H1 (cell line): ENCODE measurements at places on chromosomes 3 and 15. TPM values are rescaled to one million over a fixed set of nuclear protein-coding genes. Genes with fewer than 3 reads are reported as not detected.

The CHRNA7 gene
- 7.5 and 9.1 TPM in 2 replicates for total RNA-seq

The SPINT1 gene
- total RNA-seq = 117 TPM in 2 replicates

The GJD2 gene
- 0.54 and 0.78 TPM in 2 replicates for total RNA-seq

The FETUB gene
- total RNA-seq = not detected in 2 replicates

GRCh38 chr15:87269566-87269965 is 987.0 kb downstream of the NTRK3 start:
- no peak for DNase-seq

- no peak for DNase-seq
Observed at GRCh38 chr3:132071043-132071442, 36.2 kb upstream of the CPNE4 start.

GRCh38 chr15:74791667-74792066 is 9.8 kb downstream of the CSK start:
- DNase-seq = no peak

GRCh38 chr3:89252016-89252415 is 144.6 kb downstream of the EPHA3 start:
- no peak for DNase-seq

DNA sequence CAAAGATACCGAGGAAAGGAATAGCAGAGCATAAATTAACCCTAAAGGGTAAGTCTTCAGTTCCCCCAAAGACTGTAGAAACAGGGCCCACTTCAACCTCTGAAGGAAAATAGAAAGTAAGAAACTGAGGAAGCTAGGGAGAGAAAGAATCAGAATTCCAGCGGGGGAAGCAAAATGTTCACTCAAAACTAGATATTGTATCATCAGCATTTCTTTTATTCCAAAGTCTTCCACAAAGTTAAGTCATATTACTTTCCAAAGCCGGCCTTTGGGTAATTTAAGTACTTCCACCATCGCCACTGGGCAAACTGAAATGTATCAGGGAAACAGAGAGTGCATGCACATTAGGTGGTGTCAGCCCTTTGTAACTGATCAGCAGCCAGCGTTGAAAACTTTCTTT is 88.3 kb downstream of the RSL24D1 start:
- no peak for DNase-seq

DNA sequence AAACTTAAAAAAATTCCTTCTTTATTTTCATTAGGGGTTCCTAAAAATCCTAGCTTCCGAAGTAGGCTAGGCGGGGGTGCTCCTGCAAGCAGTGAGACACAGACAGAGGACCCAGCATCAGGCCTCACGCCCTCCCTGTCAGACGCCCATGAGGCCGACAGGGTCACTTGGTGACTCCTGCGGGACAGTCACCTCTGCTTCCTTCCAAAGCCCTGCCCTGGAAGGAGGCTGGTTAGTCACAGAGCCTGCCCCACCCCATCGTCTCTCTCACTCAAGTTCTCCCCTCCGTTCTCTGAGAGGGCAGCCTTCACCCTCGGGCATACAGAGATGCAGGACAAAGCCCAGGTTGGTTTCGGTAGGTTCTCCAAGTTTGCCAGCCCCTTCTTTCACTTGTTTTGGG is 38.6 kb downstream of the EHD4 start:
- no peak for DNase-seq

- no peak for DNase-seq
Observed at GRCh38 chr15:68445351-68445750, 13.4 kb upstream of the ITGA11 start.

GRCh38 chr3:192444096-192444790 is 283.1 kb downstream of the FGF12 start:
- DNase-seq = peak; percentile 47
